ENCODE measurements at places on chromosomes 1 and 21.

- no peak for DNase-seq
Measured at GRCh38 chr21:41928621-41929220, 25.1 kb downstream of the C2CD2 start.

DNA sequence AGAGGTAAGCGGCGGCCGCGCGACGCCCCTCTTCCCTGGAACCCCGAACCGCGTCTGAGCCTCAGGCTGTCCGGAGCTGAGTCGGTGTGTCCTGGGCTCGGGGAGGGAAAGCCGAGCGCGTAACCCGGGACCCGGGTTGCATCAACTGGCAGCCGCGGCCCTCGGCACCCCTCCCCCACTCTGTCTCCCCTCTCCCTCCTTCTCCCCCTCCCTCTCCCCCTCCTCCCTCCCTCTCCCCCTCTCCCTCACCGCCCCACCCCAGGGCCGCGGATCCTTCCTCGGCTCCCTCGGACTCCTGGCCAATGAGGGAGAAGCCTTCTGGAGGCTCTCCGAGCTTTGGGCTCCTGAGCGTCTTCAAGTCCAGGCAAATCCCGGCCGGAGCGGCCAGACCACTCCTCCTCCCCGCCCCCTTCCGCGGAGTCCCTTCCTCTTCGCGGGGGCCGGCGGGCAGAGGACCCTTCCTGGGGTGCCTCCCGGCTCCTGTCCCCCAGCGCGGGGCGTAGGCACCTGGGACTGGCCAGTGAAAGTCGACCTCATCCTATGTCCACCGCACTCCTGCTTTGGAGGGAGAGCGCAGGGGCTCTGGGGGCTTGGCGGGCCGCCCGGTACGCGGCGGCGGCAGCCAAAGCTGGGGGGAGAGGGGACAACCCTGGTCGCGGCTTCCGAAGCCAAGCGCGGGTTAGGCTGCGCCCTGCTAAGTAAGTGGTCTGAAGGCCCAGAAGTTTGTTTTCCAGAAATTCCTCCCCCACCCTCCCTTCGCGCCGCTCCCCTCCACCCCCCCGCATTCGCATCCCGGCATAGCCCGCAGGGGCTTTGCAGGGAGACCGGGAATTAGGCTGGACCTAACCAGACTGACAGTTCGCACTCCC, 850 bp downstream of the SESN2 start:
- DNase-seq: no peak

DNA sequence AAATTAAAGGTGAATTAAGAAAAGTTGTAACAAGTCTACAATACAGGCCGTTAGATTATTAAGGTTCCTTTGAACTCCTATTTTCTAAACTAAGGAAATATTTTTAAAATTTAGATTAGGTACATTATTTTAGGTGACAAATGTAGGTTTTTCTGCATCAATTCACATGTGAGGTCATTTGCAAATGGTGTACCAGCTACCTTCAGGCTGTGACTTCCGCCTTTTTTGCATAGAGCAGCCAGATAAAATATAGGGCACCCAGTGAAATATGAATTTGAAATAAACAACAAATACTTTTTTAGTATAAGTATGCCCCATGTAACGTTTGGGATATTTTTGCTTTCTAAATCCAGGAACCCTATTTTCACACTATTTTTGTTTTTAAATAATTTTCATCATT, 544.0 kb downstream of the LMO4 start:
- no peak for DNase-seq

DNA sequence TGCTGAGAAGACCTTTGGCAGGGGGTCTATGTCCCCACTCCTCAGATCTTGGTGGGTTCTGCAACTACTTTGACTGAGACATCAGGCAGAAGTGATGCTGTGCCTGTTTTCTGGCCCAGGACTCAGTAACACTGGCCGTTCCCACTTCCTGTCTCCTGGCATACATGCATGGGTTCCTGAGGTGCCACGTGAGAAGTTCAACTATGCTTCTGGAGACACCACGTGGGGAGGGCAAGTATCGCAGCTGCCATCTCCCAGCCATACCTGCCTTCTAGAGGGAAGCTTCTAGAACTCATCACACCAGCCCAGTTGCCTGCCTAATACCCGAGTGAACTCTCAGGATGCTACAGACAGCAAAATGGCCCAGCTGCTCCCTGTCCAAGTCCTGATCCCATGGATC, 65.8 kb downstream of the TRABD2B start:
- no peak for DNase-seq

GRCh38 chr1:62109124-62109523, 85.5 kb upstream of the L1TD1 start:
- no peak for DNase-seq

DNA sequence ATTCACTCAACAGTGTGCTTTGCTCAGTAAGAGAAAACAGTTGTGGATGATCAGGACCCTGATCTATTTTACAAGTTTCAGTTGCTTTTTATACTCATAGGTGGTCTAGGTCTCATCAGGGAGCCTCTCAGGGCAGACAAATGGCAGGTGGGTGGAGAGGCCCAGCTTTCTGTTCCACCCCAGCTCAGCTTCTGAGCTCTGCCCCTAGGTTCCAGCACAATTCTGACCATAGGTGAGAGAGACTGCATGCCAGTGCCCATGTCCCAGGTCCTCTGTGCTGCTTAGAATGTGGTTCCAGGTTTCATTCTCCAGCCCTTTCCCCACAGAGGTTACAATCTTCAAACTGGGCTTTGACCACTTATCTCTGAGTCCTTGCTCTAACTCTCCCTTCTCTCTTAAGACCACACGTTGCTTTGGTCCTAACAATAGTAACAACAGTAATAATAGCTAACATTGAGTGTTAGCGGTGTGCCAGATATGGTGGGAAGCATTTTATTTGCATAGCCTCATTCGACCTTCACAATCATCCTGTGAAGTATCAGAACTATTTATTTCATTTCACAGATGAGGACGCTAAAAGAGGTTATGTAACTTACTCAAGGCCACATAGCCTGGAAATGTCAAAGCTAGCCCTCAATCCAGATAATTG, 19.6 kb upstream of the DUSP10 start:
- DNase-seq: no peak

GRCh38 chr1:36510418-36510817, 27.7 kb upstream of the CSF3R start:
- no peak for DNase-seq

- no peak for DNase-seq
Measured at GRCh38 chr1:155392898-155393411, 72.3 kb downstream of the RUSC1 start.

DNA sequence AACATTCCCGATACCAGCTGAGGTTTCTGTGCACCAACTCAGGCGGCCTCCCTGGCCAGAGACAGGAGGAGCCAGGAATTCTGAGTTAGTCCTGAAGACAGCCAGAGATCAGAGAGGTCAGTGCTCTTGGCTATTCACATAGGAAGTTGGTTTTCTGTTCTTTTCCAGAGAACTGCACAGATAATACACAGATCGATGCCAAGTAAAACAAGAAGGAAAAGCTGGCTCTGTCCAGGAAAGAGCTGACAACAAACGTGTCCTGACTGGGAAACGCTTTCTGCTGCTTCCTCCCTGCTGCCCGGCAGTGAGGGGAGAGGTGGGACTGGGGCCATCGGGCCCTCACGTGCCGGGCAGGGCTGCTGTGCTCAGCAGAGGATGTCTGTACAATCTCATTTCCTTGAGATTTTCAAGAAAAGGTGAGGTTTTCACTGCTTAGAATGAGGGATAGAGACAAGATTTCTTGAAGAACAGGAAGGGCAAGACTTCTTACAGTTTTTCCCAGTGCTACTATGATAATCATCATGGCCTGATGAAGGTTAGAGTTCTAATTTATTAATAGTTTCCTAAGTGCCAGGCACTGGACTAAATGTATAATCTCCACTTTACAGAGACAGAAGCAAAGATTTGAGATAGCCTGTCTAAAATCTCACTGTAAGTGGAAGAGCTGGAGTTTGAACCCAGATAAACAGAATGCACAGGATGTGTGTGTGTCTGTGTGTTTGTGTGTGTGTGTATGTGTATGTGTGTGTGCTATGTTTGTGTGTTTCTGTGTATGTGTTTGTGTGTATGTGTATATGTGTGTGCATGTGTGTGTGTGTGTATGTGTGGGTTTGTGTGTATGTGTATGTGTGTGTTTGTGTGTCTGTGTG, 211.0 kb upstream of the RAB4A start:
- DNase-seq: no peak

DNA sequence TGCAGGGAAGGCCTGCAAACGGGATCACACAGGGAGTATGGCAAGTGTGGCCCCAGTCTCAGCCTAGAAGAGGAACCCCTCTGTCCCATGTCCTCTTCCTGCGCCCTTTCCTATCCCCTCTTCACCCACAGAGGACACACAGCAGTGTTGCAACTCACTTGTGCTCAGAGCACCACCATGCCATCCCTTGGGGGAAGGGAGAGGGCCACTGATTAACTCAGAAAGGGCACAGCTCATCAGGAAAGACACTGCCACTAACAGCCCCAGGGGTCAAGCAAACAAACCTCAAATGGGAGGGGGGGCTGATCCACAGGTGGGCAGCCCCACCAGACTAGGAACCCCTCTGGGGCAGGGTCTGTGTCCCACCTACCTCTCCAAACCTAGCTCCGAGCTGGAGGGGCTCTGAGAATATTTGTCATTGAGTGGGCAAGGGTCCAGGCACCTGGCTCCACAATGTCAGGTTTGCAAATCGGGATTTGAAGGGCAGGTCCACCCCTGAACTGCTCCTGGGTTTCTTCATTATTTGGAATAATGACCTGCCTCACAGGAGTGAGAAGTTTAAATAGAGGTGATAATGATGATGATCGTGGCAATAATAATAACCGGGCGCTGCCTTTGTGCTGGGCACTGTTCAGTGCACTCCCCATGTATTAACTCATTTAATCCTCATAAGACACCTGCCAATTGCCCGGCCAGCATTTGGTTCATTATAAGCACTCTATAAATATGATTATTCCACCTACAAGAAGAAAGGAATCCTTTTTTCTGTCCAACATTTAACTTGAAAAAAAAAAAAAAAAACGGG, 1.0 kb downstream of the ALDH4A1 start:
- DNase-seq: no peak

GRCh38 chr1:24318615-24319311, 394 bp upstream of the GRHL3 start:
- no peak for DNase-seq

GRCh38 chr21:44957901-44958451, 18.1 kb downstream of the SLX9 start:
- no peak for DNase-seq

- DNase-seq: no peak
Measured at GRCh38 chr1:36247538-36247937, 23.3 kb downstream of the THRAP3 start.

DNA sequence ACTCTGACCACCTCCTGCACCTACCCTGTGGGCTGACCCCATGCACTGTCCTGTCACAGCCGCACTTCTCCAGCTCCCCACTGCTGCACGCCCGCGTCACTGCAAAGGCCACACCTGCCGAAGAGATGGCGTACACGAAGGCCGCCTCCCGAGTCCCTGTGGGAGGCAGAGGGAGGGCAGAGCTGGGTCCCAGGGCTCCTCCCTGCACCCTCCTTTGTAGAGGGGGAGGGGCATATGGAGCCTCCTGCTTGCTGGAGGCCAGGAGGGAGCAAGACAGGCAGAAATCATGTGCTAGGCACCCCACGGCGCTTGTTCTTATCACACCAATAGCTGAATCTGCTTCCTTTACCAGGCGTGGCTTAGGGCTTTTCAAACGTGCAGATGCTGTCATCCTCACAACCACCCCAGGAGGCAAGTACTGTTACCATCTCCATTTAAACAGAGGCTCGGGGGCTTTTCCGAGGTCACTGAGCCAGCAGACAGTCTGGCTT, 21.4 kb downstream of the WNT4 start:
- no peak for DNase-seq

DNA sequence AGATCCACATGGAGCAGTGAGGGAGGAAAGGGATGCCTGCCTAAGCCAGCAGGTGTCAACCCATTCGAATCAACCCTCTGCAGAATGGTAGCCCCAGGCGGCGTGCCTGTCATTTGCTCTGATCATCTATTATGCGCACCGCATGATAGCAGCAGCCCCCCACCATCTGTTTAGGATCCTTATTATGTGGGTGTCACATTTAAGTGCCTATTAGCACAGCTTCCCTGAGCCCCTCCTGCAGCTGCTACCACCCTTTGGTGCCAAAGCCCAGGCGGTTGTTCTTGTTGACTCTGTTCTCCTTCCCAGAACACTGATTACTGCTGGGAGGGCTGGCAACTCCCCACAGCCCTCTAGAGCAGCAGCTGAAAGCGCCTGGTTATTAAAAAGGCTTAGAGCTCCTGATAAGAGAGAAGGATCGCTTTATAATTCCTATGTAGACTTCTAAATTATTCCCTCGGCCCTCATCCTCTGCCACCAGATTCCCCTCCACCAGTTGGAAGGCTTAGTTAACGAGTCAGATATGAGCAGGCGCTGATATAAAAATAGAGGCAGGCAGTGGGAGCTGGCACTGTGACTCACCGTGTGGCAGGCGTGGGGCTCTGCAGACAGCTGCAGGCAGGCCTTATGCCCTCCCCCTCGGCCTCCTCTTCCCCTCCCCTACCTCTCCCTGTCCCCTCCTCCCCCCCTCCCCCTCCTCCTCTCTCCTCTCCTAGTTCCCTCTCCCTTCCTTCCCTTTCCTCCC, 23.0 kb downstream of the ACTA1 start:
- DNase-seq: no peak
